Amniotic stem cell (primary cell): ENCODE measurements at places on chromosomes 3 and 15.

DNA sequence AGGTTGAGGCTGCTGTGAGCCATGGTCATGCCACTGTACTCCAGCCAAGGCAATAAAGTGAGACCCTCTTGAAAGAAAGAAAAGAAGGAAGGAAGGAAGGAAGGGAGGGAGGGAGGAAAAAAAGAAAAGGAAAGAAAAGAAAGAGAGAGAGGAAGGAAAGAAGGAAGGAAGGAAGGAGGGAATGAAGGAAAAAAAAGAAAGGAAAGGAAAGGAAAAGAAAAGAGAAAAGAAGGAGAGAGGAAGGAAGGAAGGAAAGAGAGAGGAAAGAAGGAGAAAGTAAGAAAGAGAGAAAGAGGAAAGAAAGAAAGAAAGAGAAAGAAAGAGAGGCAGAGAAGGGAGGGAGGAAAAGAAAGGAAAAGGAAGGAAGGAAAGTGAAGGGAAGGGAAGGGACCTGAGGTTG, 20.4 kb upstream of the ACTL6A start:
- no peak for DNase-seq

- no peak for DNase-seq
Measured at GRCh38 chr15:70278644-70279043, 180.9 kb upstream of the TLE3 start.

- no peak for DNase-seq
Measured at GRCh38 chr3:38646062-38646461, 3.4 kb downstream of the SCN5A start.

DNA sequence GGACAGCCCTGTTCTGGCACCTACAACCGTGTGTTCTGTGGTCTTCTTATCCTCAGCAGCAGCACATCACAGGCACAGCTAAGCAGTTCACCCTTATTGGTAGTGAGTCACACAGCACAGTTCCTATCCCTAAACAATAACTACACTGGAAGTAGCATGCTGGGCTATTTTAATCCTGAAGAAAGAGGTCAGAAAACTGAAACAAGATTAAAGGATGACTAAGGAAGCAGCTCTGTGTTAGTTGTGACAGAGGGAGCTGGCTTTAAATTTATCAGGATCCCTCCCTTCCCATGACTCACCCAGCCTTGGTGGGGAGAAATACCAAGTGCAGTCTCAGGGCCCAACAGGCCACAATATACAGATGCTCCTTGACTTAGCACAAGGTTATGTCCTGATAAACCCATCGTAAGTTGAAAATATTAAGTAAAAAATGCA, 144.3 kb downstream of the ERC2 start:
- no peak for DNase-seq
